ENCODE measurements at places on chromosomes 11 and 22. TPM values are rescaled to one million over a fixed set of nuclear protein-coding genes. Genes with fewer than 3 reads are reported as not detected.

Gene DKK3
- total RNA-seq = 42.2 TPM

Gene POTEH
- not detected for total RNA-seq

Gene C11orf87
- total RNA-seq = 0.31 TPM

Gene PRDM11
- total RNA-seq = 10.4 TPM

Gene EXPH5
- 8.4 TPM for total RNA-seq

Gene LIN7C
- 65.6 TPM for total RNA-seq

Gene MCAT
- total RNA-seq = 12.3 TPM

Gene POU2AF3
- total RNA-seq = 5.2 TPM

Gene GNAZ
- 11.1 TPM for total RNA-seq

Gene XKR3
- not detected for total RNA-seq

Gene FAM111B
- 27.9 TPM for total RNA-seq

Gene APLNR
- total RNA-seq = 0.12 TPM

Gene PDGFD
- total RNA-seq = 6.9 TPM

Gene MUC6
- total RNA-seq = not detected

Gene MAJIN
- not detected for total RNA-seq

Gene PIWIL4
- total RNA-seq = 0.66 TPM

Gene PPP6R3
- 220 TPM for total RNA-seq

Gene APOBEC3A
- total RNA-seq = not detected

Gene CNIH2
- 10.8 TPM for total RNA-seq

Gene BTG4
- 0.31 TPM for total RNA-seq

Gene LDHAL6A
- 0.59 TPM for total RNA-seq

Gene APOL4
- total RNA-seq = not detected
